ENCODE measurements at places on chromosomes 7 and 10.

DNA sequence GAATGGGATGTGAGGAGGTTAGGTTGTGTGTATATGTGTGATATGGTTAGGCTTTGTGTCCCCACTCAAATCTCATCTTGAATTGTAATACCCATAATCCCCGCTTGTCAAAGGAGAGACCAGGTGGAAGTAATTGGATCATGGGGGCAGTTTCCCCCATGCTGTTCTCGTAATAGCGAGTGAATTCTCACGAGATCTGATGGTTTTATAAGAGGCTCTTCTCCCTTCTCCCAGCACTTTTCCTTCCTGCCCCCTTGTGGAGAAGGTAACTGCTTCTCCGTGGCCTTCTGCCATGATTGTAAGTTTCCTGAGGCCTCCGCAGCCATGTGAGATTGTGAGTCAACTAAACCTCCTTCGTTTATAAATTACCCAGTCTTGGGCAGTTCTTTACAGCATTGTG lies 47.3 kb downstream of the NPVF start:
- no peak for DNase-seq

DNA sequence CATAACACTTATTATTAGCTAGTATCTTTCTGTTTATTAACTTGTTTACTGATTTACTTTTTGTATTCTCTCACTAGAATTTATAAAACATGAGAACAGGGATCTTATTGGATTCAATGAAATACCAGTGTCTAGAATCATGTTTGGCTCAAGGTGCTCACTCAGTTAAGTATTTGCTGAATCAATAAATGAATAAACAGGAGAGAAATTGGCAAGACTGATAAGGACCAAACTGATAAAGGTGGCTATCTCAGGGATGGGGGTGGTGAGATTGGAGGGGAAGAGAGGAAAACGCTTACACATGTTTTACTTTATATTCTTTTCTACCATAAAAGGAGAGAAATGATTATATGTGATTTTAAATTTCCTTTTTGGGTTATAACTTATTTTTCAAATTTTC lies 43.3 kb upstream of the CCDC6 start:
- DNase-seq, result no peak

DNA sequence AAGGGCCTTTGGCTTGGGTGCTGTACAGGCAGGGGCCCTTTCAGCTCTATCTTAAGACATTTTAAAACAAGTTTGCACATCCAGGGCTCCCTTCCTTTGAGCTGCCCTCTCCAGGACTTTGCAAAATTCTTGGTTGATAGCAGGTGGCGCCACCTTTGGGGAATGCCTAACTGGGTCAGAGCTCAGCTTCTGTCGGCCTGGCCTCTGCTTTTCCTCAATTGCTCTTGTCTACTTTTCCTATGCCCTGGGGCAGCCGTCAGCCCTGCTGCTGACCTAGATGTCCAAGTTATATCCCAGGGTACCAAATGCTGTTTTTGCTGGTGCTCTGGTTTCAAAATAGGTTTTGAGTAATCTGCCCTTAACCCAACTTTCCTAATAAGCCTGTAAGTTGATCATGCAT lies 65.8 kb downstream of the APBB1IP start:
- DNase-seq, result peak; percentile 23

DNA sequence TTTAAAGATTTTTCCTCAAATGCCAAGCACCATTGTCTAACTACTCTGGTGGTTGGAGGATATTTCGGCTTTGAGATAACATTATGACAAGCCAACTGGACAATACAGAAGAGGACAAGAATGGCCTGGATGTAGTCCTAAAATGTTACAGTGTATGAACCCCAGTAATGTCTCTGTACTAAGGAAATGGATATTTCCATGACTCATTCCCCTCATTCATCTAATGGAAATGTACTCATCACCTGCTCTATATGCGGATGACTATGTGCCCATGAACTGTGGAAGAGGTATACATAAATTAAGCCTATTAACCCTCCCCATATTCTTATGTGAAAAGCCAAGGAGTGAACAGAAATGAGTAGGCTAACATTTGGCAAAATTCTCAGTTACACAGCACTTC lies 207.9 kb downstream of the CACNA2D1 start:
- no peak for DNase-seq

GRCh38 chr7:87435546-87435945 lies 39.9 kb downstream of the ABCB4 start:
- no peak for DNase-seq

DNA sequence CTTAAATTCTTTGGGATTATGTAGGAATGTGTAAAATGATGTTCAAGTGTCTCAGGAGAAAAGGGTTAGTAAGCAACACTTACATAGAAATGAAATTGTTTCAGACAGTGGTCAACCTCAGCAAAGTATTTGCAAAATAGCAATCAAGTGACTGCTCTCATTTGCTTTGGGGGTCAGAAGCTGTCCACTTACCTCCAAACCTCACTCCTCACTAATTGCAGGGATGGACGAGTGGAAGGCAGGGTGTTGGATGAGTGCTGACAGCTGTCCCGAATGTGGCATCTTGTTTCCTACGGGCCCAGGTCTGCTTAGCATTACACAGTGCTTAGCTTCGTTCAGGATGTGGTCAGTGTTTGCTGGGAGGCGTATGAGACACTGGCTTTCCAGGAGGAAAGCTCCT lies 437.0 kb downstream of the SUGCT start:
- no peak for DNase-seq

GRCh38 chr7:91325726-91326125 lies 61.5 kb downstream of the FZD1 start:
- DNase-seq, result no peak

- no peak for DNase-seq
Measured at GRCh38 chr7:29965030-29965429, 24.6 kb downstream of the SCRN1 start.

DNA sequence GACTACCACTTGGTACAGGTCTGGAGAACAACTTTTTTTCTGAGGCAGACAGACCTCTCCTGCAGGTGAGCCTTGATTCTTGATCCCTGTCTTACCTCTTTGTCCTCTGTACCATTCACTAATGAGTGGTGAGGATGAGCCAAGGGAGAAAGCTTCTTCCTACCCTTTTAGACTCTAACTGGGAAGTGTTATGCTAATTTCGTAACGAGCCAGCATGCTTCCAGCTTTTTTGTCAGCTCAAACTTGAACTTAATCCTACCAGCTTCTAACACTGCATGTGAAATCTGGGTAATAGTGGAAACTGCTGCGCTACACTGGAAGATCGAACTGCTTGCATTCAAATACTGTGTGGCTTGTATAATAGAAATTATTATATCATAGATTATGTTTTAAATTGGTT lies 87.0 kb downstream of the NEUROD6 start:
- DNase-seq, result no peak

- no peak for DNase-seq
Measured at GRCh38 chr7:150936018-150936417, 42.1 kb downstream of the KCNH2 start.

DNA sequence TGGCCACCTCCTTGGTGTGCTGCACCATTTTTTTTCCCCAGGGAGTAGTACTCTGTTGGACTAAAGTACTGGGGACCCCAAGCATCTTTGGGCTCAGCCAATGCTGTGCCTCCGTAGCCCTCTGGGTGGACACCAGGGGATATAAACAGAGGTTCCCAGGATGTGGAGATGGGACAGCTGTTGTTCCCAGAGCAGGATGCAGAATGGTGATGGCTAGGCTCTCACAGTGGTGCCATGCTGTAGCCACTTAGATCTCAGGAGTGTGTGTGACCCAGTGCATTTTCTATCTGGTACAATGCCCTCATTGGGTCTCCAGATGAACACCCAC lies 50.9 kb upstream of the SCIN start:
- no peak for DNase-seq

GRCh38 chr10:110006358-110007160 lies 1.2 kb upstream of the ADD3 start:
- DNase-seq, result no peak

DNA sequence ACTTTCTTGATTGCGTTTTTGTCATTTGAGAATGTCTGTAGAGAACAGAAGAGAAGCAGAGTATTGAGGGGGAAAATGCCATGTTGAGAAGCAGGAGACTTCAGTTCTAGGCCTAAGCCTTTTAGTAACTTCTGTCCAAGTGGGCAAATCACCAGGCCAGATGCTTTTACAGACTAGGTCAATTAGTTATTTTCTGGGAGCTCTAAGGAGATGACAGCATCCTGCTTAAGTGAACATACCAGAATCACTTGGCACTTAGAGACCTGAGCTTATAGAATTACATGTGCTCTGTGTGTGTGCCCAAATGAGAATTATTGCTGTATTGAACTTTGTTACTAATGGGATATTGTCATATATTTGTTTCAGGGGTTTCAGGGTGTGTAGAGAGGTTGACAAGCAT lies 24.0 kb downstream of the AGK start:
- no peak for DNase-seq

DNA sequence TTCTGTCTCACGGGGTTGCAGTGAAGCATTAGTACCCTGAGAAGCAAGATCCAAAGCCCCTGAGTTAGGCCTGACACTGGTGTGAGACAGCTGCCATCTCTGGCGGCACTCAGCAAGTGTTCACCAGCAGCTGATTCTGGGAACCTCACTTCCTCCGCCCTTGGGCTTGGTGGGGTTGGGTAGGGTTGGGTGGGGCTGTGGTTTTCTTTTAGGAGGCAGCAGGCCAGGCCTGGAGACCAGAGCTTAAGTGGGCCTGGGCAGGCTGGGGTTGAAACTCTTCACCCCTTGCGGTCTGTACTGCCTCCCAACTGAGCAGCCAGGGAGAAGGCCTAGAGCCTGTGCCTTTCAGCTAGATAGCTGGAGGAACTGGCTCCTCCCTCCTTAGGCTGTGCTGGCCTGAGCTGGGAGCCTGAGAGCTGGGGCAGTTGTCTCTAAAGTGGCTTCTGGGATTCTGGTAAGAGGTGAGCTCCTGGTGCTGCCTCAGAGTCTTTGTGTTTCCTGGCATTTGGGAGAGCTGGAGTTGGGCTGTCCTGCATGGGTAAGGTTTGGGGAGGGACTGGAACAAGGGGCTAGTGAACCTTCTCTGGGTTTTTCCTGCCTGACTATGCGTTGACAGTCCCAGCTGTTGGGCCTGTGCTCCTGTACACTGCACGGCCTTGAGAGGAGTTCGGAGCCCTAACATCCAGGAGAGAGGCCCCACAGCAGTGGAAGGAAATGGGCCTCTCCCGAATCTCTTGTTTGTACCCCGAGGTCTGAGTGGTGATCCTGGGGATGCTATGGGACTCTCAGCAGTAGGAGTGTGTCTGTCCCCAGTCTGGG lies 5.1 kb downstream of the TSPAN14 start:
- DNase-seq, result peak; percentile 66

GRCh38 chr10:32332299-32332750 lies 14.6 kb downstream of the EPC1 start:
- DNase-seq, result peak; percentile 78

DNA sequence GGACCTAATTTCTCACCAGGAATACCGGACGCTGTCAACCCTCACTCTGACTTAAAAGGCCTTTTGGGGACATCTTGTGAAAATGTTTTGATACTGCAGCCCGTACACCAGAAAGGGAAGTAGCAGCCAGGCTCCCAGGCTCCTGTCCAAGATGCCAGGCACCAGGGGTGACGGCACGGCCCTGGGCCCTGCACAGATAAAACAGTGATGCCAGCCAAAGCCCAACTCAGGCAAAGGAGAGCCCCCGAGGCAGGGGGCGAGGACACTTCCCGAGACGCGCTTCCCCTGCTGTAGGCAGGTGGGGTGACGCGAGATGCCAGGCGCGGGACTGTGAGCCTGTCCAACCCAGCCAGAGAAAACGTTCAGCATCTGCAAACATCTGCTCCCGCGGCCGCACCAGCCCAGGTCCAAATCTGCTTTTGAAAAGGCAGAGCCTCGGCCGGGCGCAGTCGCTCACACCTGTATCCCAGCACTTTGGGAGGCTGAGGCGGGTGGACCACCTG lies 15.7 kb downstream of the ZFAND2A start:
- DNase-seq, result peak; percentile 65

DNA sequence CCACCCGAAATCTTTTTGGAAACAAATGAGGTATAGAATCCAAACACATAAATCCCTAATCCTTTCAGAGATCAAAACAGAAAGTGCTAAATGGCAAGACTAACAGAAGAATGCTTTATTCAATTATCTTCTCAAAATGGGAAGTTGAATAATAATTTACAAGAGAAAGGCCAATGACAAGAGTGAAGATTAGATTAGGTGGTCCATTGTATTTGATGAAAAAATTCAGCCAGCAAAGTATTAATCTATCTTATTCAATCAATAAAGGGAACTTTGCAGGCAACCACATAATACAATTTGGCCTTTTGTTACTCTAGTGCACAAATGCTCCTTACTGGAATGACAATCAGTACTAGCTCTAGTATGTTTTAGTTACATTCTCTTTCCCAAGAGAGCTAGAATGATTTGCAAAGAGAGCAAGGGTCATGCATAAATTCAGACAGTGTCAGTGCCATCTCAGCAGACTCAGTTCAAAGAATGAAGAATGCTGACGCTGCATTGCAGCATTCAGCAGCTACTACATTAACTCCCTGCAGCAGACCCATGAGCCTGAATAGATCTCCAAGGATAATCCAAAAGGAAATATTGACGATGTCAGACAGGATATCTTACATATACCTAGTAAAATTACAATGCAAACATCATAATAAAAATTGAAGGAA lies 131.8 kb downstream of the ANK3 start:
- no peak for DNase-seq

DNA sequence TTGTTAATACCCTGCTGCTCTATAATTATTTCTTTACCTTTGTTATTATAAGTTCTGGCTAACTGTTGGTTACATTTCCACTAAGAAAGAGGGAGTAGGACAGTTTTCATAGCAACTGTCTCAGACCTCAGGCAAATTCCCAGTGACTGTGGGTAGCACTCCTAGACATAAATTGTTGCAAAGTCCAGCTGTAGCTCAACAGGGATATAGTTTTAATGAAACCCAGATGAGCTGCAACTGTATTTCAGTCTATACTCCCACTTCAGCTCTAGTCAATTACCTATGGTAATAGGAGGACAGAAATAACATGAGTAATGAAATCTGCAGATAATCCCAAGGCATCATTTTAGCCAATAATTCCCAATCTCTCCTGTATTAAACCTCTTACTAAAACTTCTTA lies 103.0 kb upstream of the SEMA3A start:
- no peak for DNase-seq

- no peak for DNase-seq
Measured at GRCh38 chr7:99290980-99291607, 18.5 kb downstream of the MYH16 start.

GRCh38 chr10:20648263-20648874 lies 248.7 kb downstream of the NEBL start:
- DNase-seq, result no peak

GRCh38 chr10:30114881-30115625 lies 55.7 kb upstream of the JCAD start:
- DNase-seq, result no peak

GRCh38 chr7:77537136-77537777 lies at the start of gene PTPN12:
TSS of gene PTPN12 (plus strand) at chr7:77537295. CDS start at chr7:77537547, 252 bp downstream.
- peak; percentile 67 for DNase-seq
